ENCODE measurements at places on chromosomes 7 and 10. TPM values are rescaled to one million over a fixed set of nuclear protein-coding genes. Genes with fewer than 3 reads are reported as not detected.

TMEM229A gene
- total RNA-seq = not detected

ZNF107 gene
- total RNA-seq = 5.1 TPM

GRCh38 chr7:135414850-135415439 lies 95.0 kb downstream of the CNOT4 start:
- H3K4me1 ChIP-seq = no peaks in the 10 kb centered on the region
- no peak overlapping the region for H3K27ac ChIP-seq
- H3K27me3 ChIP-seq = no peaks in the 10 kb centered on the region
- H3K36me3 ChIP-seq = peaks cover 20% of the 10 kb centered on the region
- peak; percentile 44 for DNase-seq

- no peaks in the 10 kb centered on the region for H3K27me3 ChIP-seq
- H3K4me1 ChIP-seq = peaks cover 53% of the 10 kb centered on the region
- no peak overlapping the region for H3K4me3 ChIP-seq
- peak; percentile 40 for DNase-seq
- no peak overlapping the region for H3K27ac ChIP-seq
- peaks cover 31% of the 10 kb centered on the region for H3K36me3 ChIP-seq
These were observed 39.4 kb upstream of the PHF14 start for GRCh38 chr7:10934292-10934691.

DNA sequence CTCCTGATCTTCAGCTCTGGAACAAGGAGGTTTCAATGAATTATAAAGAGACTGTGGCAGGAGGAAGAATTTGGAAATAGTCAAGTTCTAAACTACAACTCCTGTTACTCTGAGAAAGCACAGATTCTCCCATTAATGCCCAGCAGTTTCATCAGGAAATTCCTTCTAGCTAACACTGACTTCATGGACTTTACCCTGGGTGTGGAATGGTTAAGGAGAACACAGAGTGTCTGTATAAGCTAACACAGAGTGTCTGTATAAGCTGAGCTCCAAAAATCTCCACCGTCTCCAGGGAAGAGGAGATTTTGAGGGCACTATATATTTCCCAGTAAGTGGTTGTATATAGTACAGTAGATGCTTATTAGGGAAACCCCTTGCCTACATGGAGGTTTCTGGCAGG lies 675.5 kb downstream of the XPNPEP1 start:
- H3K4me3 ChIP-seq = no peak overlapping the region
- no peak overlapping the region for H3K27ac ChIP-seq
- no peaks in the 10 kb centered on the region for H3K4me1 ChIP-seq
- no peaks in the 10 kb centered on the region for H3K36me3 ChIP-seq
